ENCODE measurements at places on chromosomes 11 and 22. TPM values are rescaled to one million over a fixed set of nuclear protein-coding genes. Genes with fewer than 3 reads are reported as not detected.

DNA sequence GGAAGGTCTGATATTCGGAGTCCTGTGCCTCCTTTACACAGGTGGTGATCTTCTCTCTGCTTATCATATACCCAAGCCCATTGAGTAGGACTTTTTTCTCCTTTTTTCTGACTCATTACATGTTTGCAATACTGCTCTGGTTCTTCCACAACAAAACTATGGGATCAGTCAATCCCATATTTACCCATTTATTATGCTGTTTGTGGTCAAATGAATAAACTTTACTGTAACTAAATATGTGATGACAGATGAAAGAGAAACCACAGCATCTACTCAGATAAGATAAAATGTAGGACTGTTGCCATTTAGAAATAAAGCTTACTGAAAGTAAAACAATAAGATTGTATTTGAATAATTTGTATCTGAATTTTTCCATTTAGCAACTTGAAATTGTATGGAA, 958.7 kb upstream of the FAT3 start:
- H3K27ac ChIP-seq = no peak overlapping the region
- H3K36me3 ChIP-seq = no peaks in the 10 kb centered on the region
- no peak overlapping the region for H3K4me3 ChIP-seq
- no peaks in the 10 kb centered on the region for H3K4me1 ChIP-seq
- H3K27me3 ChIP-seq = no peaks in the 10 kb centered on the region
- no peak for DNase-seq

GRCh38 chr22:35568751-35569739, 28.4 kb downstream of the RASD2 start:
- no peak overlapping the region for H3K4me3 ChIP-seq
- no peak overlapping the region for H3K27ac ChIP-seq
- DNase-seq = no peak
- no peaks in the 10 kb centered on the region for H3K4me1 ChIP-seq

GRCh38 chr11:78234006-78234405, 45.3 kb downstream of the USP35 start:
- H3K4me3 ChIP-seq = no peak overlapping the region
- H3K27ac ChIP-seq = no peak overlapping the region
- H3K27me3 ChIP-seq = no peaks in the 10 kb centered on the region
- no peaks in the 10 kb centered on the region for H3K4me1 ChIP-seq
- no peaks in the 10 kb centered on the region for H3K36me3 ChIP-seq

DNA sequence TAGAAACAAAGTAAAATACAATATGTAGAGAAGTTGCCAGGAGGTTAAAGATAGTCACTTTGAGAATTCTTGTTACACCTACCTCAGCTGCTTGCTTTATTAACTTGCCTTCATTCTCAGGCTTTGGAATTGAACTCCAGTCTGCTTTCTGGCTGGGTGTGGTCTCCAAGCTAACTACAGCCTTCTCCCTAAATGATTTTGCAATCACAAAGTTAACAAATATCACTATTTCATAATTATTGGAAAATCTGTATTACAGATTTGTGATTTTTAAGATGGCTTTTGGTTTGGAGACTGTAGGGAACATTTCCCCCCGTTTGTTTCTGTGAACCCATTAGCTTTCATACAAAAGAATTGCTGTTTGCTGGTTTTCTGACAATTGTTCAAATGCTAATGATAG, 2.2 kb downstream of the PLAAT5 start:
- DNase-seq = no peak
- no peak overlapping the region for H3K4me3 ChIP-seq
- no peak overlapping the region for H3K27ac ChIP-seq
- no peaks in the 10 kb centered on the region for H3K36me3 ChIP-seq
- H3K4me1 ChIP-seq = peaks cover 14% of the 10 kb centered on the region

GRCh38 chr11:12075291-12075690, 35.1 kb upstream of the MICAL2 start:
- peaks cover 8% of the 10 kb centered on the region for H3K4me1 ChIP-seq
- no peak for DNase-seq
- no peaks in the 10 kb centered on the region for H3K27me3 ChIP-seq
- H3K27ac ChIP-seq = no peak overlapping the region
- no peaks in the 10 kb centered on the region for H3K36me3 ChIP-seq

- DNase-seq = no peak
- H3K27me3 ChIP-seq = no peaks in the 10 kb centered on the region
- H3K4me3 ChIP-seq = no peak overlapping the region
- H3K27ac ChIP-seq = no peak overlapping the region
Observed at GRCh38 chr11:128375961-128376360, 211.4 kb downstream of the ETS1 start.

- peak overlapping the region; percentile 94 for H3K4me3 ChIP-seq
- no peaks in the 10 kb centered on the region for H3K27me3 ChIP-seq
- H3K36me3 ChIP-seq = peaks cover 12% of the 10 kb centered on the region
- DNase-seq = peak; percentile 28
- peak overlapping the region; percentile 91 for H3K27ac ChIP-seq
- H3K4me1 ChIP-seq = peaks cover 43% of the 10 kb centered on the region
Observed at GRCh38 chr11:45847911-45848316, 639 bp downstream of the CRY2 start.

GRCh38 chr22:43945632-43946383, 9.4 kb upstream of the SAMM50 start:
- no peak overlapping the region for H3K4me3 ChIP-seq
- no peak overlapping the region for H3K27ac ChIP-seq
- peaks cover 4% of the 10 kb centered on the region for H3K27me3 ChIP-seq
- peaks cover 7% of the 10 kb centered on the region for H3K4me1 ChIP-seq
- H3K36me3 ChIP-seq = no peaks in the 10 kb centered on the region
- peak; percentile 66 for DNase-seq

DNA sequence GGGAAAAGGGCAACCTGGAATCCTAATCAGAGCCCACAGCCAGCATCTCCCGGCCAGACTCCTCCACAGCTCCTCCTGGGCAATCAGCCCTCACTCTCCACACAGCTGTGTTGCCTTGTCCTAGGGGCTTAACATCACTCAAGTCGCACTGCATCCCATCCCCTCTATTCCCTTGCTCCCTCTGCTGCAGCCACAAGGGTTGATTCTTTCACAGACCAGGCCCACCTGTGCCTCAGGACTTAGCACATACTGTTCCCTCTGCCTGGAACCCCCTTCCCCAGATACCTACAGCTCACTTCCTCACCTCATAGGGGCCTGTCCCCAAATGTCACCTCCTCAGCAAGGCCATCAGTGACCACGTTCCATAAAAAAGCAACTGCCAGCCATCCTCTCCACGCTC, 18.4 kb downstream of the SPATA19 start:
- H3K27me3 ChIP-seq = no peaks in the 10 kb centered on the region
- H3K27ac ChIP-seq = no peak overlapping the region
- H3K4me1 ChIP-seq = no peaks in the 10 kb centered on the region
- DNase-seq = no peak
- H3K36me3 ChIP-seq = no peaks in the 10 kb centered on the region

- no peaks in the 10 kb centered on the region for H3K4me1 ChIP-seq
- no peak overlapping the region for H3K27ac ChIP-seq
- peaks cover 79% of the 10 kb centered on the region for H3K36me3 ChIP-seq
- no peaks in the 10 kb centered on the region for H3K27me3 ChIP-seq
Observed at GRCh38 chr22:21965762-21966288, 13.2 kb upstream of the PPM1F start.

DNA sequence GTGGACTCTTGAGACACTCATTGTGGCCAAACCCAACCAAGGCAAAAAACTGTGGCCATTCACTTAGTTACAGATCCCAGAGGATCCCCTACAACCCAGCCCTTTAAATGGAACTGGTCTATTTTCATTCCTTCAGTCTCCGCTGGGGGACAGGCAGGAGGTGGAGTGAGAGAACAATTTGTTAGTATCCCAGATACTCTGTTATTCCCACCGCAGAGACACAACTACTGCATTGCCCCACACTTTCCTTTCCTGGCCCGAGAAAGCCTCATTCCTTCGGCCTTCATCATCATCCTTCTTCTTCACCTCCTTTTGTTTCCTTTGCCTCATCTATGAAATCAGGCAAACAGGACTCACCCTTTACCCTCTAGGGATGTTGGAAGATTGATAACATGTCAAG, 191.1 kb downstream of the NTM start:
- H3K4me1 ChIP-seq = no peaks in the 10 kb centered on the region
- no peak for DNase-seq
- no peaks in the 10 kb centered on the region for H3K27me3 ChIP-seq
- no peak overlapping the region for H3K4me3 ChIP-seq

DNA sequence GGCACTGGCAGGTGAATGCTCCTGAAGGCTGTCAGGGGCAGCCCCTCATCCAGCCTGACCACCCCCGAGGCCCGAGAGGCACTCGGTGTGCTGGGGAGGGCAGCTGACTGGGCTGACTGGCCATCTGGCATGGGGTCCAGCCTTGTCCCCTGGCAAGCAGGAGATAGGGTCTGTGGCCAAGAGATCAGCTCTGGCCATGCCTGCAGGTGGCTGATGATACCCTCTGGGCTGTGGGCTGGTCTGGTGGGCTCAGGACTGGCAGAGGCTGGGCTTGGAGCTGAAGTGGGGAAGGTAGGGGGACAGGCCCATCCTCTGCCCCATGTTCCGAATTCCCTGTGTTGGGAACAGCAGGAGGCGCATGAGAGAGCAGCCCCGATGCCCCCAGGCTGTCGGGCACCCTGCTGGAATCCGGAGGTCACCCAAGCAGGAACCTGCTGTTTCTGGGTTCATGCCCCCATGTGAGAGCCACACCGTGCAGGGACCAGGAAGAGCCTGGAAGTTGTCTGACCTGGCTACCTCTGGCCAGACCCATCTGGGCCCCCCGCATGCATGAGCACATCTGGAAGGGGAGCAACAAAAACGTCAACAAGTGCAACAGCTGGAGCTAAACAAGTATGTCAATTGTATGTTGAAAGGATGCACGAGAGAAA, 527.0 kb downstream of the TBC1D22A start:
- no peaks in the 10 kb centered on the region for H3K4me1 ChIP-seq
- H3K27me3 ChIP-seq = peaks cover under 1% of the 10 kb centered on the region
- H3K36me3 ChIP-seq = no peaks in the 10 kb centered on the region
- no peak overlapping the region for H3K27ac ChIP-seq

DNA sequence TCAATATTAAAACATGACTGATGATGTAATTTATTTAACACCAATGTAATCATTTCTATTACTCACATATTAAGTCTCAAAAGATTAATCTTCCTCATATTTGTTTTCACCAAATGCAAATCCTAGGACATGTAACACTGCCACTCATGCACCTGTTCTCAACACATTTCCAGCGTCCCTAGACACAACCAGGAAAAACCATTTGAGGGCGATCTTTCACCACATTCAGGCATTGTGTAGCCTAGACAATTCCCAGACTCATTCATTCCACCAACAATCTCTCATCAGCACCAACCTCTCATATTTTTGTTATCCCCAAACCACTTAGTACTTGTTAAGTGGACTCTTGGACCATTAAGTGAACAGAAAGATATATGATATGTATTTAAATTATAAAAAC, 66.1 kb downstream of the SLC36A4 start:
- no peaks in the 10 kb centered on the region for H3K27me3 ChIP-seq
- H3K4me1 ChIP-seq = no peaks in the 10 kb centered on the region
- no peaks in the 10 kb centered on the region for H3K36me3 ChIP-seq
- H3K27ac ChIP-seq = no peak overlapping the region
- H3K4me3 ChIP-seq = no peak overlapping the region

DNA sequence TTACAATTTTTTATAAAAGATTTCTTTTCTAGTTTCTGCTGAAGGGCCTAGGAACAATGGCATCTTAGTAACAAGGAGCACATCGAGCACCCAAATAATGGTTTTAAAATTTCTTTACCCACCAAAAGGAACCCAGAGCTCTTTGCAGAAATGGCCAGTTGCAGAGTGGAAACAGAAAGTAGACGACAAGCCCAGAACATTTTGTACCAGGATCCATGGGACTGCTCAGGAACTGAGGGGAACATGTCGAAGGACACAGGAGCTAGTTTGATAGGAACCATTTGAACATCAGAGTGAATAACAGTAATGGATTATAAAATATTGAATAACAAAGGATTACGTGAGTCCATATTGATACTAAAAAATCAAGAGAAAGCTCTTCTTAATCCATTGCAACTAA, 17.3 kb downstream of the PANX1 start:
- H3K27me3 ChIP-seq = no peaks in the 10 kb centered on the region
- peaks cover 14% of the 10 kb centered on the region for H3K4me1 ChIP-seq
- H3K4me3 ChIP-seq = no peak overlapping the region

DNA sequence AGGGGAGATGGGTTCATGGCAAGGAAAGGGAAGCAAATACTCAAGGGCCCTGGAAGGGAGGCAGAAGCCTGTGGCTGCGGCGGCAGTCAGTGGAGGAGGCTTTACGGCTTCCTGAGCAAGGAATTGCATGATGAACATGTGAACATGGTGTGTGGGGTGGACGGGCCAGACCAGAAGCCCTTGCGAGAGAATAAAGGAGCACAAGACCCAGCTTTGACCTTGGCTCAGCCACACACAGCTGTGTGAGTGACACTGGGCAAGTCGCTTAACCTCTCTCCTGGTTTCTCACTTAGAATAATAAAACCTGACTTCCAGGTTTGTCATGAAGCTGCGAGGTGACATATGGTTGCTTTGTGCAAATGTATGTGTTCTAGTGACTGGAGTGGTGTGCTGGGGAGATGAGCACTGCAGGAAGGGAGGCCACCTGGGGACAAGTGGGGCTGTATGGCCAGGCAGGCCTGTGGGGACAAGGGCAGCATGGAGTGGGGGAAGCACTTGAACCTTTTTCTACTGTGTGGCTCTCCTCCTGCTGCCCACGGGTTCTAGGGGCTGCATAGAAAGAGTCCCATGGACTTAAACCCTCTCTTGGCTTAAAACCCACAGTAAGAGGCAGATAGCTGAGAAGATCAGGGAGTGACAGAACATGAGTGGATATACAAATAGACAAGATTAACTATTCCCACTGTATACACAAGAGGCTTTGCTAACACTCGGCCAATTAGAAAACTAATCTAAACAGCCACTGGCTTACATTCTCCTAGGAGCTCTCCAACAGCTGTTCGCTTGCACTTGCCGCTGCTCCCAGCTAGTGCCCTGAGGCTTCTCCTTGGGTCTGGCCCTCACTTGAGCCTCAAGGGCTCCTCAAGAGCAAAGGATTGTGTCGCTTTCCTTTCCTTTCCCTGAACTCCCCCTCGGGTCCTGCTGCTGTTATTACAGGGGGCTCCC, 67.3 kb upstream of the CDON start:
- H3K27me3 ChIP-seq = no peaks in the 10 kb centered on the region
- H3K27ac ChIP-seq = no peak overlapping the region
- H3K4me3 ChIP-seq = no peak overlapping the region
- H3K36me3 ChIP-seq = no peaks in the 10 kb centered on the region
- no peak for DNase-seq

- peaks cover 77% of the 10 kb centered on the region for H3K36me3 ChIP-seq
- no peak overlapping the region for H3K4me3 ChIP-seq
- H3K27ac ChIP-seq = no peak overlapping the region
- no peaks in the 10 kb centered on the region for H3K27me3 ChIP-seq
- H3K4me1 ChIP-seq = no peaks in the 10 kb centered on the region
Observed at GRCh38 chr11:121523581-121524232, 70.9 kb upstream of the SORL1-AS1 start.

- H3K27ac ChIP-seq = no peak overlapping the region
- H3K27me3 ChIP-seq = no peaks in the 10 kb centered on the region
- no peak for DNase-seq
Observed at GRCh38 chr22:46883092-46883910, 120.9 kb downstream of the TBC1D22A start.

The MAP6 gene
- total RNA-seq = not detected

The SNAP29 gene
- total RNA-seq = 15.1 TPM

The CCDC73 gene
- not detected for total RNA-seq

The OR2AG1 gene
- total RNA-seq = not detected

The BIK gene
- total RNA-seq = 2.1 TPM

The IL17REL gene
- total RNA-seq = not detected

The MYBPC3 gene
- not detected for total RNA-seq

The SLC17A6 gene
- not detected for total RNA-seq

The GGTLC2 gene
- total RNA-seq = not detected

The SYCE3 gene
- not detected for total RNA-seq

The KCNJ1 gene
- 0.22 TPM for total RNA-seq

The CCDC116 gene
- 0.20 TPM for total RNA-seq

The GALNT18 gene
- total RNA-seq = not detected

Measured in CD4-positive, alpha-beta T cell (primary cell).